ENCODE measurements at places on chromosomes 5 and 9.

DNA sequence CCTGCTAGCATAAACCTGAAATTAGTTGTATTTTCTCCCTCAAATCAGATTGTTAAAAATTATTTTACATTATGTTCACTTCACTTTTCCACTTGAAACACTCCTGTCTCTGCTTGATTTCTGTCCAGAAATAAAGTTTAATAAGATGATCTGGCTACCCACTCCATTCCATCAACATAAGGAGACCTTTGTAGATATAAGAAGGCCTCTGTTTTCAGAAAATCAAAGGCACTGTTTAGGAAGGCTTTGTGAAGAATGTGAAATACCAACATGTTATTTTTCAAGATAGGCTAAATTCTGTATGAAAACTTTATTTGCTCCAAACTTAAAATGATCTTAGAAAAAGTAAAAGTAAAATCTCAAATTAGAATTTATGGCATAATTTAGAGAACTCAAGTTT, 15.1 kb downstream of the RHOBTB3 start:
- DNase-seq, result no peak

DNA sequence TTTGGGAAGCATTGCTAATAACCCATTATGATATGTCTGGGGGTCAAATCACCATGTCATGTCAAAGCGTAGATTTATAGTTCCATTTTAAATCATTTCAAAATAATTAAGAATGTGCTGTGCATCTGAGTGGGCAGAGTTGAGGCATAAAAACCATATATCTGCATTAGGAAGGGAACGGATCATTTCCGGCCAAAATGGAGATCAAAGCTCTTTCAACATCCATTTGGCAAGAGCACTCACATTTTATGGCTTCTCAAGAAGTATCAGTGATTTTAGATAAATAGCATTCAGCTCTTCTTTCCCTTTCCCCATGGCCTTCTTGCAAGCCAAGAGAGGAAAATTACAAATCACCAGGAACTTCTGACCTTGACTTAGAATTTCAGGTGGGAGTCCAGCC, 89.9 kb downstream of the HSPA4 start:
- DNase-seq, result no peak

DNA sequence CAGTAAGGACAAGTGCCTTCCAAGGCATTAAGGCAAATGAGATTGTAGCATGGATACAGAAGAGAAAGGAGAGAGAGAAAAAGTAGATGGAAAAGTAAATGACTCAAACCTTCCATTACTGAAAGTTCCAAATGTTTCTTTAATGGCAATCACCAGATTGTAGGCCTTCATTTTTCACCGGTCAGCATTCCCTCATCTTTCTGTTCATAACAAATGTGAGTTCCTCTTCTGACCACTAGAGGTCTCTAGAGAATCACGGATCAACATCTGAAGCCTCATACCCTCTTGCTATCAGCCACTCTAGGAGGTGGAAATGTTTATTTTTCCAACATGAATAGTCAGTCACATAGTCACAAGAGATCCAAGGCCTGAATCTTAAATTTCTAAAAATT, 73.6 kb upstream of the RPS23 start:
- DNase-seq, result no peak

- peak; percentile 39 for DNase-seq
These were observed 85.0 kb downstream of the PRRT1B start for GRCh38 chr9:131630205-131630831.

DNA sequence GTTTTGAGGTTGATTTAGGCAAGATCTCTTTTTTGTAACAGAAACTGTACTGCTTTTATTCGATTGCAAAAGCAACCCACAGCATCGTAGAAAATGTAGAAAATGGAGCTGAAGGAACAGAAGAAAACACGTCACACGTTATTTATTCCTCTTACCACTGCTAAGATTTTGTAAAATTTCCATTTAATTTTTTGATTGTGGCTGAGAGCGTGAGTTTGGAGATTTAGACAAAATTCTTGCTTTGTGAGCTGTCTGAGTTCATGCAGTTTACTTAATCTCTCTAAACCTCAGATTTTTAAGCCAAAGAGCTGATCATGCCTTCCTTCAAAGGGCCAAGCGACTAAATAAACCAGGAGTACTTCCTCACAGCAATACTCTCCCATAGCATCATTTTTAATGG, 24.8 kb downstream of the DPYSL3 start:
- no peak for DNase-seq

DNA sequence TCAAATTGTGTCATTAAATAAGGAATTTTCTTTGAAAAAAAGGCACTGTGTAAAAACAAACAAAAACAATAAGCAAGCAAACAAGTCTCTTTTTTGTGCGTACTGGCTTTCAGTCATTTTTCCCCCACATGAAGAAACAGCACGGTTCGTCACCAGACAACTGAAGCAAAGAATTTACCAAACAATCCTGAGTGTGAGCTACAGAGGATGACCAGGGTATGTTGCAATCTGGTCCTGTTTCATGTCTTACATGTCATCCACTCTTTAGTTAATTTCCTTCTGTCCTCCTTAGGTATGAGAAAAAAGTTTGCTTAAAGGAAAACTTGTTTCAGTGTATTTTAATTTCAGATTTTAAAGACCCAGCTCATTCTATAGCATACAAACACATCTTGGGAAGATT, 1080.7 kb upstream of the NUDT12 start:
- DNase-seq, result no peak

All from stimulated activated CD8-positive, alpha-beta memory T cell treated with anti-CD3 and anti-CD28 coated beads, Interleukin-4, amount 100 ng/mL, for 48 hours (primary cell).